Stimulated activated CD4-positive, alpha-beta T cell treated with anti-CD3 and anti-CD28 coated beads, Interleukin-15, amount 100 ng/mL, for 48 hours (primary cell): ENCODE measurements at places on chromosomes 4 and X.
A peak's percentile ranks its signal among the peaks of the same experiment; 100 is the strongest.

DNA sequence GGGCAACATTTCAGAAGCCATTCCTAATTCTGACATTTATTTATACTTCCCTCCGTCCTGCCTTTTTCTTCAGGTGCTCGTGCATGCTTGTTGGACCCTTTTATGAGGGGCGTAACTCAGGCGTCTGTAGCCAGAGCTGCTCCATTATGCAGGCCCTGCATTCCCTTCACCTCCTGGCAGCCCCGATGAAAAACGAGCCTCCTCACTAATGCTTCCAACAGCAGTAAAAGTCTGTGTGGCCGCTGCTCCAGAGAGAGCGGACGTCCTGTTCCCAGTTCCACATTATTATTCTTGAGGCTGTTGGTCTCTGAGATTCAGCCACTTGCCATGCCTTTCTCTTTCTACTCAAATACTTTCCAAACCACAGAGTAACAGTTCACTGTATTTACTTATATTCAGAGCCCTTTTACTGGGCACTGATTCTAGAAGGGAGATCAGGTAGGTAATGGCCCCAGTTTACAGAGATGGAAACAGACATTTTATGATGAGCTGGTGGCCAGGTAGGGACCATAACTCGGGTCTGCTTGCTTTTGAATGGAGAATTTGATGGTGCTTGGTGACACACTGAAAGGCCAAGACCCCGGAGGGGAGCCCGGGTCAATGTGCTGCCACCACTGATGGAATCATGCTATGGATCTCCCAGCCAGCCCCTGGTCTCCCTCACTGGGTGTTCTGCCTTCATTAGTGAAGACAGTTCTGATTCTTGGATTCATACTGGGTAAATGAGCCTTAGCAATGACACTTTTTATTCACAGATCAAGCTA lies 101.0 kb downstream of the GATB start:
- no peak for DNase-seq

DNA sequence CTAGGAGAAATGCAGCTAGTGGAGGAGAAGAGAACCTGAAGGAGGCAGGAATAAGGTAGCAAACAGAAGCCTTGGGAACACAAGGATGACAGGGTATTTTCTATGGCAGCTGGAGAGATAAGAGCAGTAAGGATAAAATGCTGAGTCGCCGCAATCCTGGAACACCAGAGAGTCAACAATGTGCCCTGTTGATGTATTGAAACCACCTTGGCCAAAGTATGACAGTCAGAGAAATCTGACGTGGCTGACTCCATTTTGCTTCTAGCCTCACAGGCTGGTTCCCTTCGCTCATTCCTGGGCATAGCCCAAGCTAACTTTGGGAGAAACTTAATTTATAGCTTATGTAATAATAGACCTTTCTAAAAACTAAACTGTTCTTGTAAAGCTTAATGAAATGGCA lies 56.6 kb upstream of the C4orf54 start:
- no peak for DNase-seq

- DNase-seq: no peak
Observed at GRCh38 chr4:7950301-7951092, 10.8 kb upstream of the AFAP1 start.

DNA sequence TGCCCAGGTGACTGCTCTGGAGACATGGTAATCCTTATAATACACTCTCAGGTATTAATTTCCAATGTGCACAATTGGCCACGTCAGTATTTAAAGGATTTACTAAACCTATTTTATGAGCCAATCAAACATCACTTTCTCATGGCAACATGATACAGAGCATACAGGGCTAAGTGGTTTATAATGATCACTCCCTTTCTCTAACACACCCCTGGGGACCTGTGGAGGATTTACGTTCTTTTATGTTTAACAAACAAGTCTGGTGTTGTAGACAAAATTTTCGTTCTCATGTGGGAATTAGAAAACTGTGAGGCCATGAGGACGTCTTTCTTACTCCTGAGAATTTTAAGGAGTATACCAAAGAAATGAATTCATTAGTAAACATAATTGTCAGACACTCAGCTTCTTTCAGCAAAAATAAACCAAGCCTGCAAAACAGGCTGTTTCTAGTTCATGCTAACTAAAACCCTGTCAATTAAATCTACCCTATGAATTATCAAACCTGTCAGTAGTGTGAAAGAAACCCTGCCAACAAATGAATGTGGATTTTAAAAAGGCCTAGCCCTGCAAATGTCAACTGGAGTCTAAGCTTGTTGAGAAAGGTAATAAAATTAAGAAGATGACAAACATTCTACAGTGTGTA lies 155.8 kb downstream of the PDGFC start:
- no peak for DNase-seq

GRCh38 chrX:24148535-24149350 lies 786 bp upstream of the ZFX start:
- no peak for DNase-seq

GRCh38 chr4:72975488-72975784 lies 94.1 kb downstream of the COX18 start:
- no peak for DNase-seq

GRCh38 chr4:83013902-83014301 lies 3.3 kb upstream of the LIN54 start:
- DNase-seq: no peak

- DNase-seq: no peak
Observed at GRCh38 chrX:12052109-12052508, 86.2 kb upstream of the FRMPD4 start.

DNA sequence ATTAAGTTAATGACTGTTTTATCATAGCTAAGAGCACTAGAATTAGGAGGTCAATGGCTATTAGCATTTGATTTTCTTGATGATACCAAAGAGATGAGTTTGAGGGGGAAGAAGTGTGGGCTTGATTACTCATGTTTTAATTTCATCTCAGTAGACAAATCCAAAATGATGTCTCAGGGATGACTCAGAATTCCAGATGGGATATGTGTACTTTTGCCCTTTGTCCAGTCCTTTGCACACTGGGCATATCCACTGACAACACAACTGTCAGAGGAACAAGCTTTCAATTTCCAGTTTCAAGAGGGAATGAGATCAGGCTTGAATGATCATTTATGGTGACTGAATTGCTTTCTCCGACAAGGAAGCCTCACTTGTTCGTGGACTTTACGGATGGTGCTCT lies 325.3 kb upstream of the FTHL17 start:
- DNase-seq: no peak

DNA sequence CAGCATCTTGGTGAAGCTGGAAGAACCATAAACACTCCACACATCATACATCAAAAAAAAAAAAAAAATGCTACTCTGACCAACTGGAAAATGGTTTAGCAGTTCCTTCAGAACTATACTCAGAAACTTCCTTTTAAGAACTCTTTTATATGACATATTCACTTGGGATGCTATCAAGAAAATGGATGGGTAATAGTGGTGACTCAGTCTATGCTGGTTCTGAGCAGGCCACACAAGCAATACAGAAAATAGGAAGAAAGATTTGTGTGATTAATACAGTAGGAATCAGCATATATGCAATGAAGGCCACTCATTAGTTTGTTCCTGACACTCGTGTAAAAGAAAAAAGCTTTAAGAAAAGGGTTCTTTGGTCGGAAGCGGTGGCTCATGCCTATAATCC lies 123.5 kb upstream of the FAT4 start:
- DNase-seq: no peak

- no peak for DNase-seq
Observed at GRCh38 chr4:43682551-43682950, 766.1 kb downstream of the KCTD8 start.

DNA sequence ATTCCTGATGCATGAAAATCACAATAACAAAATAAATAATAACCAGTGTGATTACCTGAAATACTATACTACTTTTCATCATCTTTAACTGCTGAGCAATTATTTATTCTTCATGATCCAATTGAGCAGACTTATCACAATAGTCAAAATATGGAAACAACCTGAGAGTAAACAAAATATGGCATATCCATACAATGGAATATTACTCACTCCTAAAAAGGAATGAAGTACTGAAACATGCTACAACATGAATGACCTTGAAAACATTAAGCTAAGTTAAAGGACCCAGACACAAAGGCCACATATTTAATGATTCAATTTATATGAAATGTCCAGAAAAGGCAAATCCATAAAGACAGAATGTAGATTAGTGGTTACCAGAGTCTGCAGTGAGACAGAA lies 146.8 kb downstream of the MID1IP1 start:
- no peak for DNase-seq

GRCh38 chr4:23441530-23442069 lies 448.2 kb downstream of the PPARGC1A start:
- no peak for DNase-seq

DNA sequence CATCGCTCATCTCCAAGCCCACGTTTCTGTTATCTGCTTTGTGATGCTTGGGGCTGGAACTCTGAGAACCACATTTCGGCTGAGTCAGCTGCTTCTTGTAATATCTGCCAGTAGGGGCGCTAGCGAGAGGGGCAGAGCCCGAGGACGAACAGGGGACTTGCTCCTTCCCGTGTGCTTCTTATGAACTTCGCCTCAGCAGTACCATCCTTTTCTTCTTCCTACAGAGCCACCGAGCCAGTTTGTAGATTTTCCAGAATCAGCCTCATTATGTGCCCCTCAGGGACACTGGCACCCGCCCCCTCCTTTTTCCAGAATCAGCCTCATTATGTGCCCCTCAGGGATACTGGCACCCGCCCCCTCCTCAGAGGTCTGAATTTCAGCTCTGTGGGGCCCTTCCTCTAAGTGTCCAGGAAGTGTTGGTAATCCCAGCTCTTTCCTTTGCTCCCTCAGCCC lies 441.7 kb upstream of the RASGEF1B start:
- peak; percentile 30 for DNase-seq

GRCh38 chr4:184815046-184815877 lies 10.5 kb downstream of the ACSL1 start:
- DNase-seq: no peak

DNA sequence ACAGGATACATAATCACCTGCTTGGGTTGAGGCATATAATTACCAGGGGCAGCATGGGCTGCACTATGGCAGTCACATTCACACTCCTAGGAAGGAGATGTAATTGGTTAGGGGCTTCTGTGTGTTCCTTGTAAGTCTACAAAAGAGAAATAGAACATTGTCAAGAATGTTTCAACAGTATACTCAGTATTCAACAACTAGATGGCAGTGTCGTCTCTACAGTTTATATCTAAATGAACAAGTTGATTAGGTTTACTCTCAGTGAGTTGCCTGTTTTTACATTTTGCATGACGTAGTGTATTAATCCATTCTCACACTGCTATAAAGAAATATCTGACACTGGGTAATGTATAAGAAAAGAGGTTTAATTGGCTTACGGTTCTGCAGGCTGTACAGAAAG lies 50.5 kb upstream of the RAB33B start:
- DNase-seq: no peak

- no peak for DNase-seq
Observed at GRCh38 chr4:86918539-86919072, 16.2 kb upstream of the AFF1 start.

DNA sequence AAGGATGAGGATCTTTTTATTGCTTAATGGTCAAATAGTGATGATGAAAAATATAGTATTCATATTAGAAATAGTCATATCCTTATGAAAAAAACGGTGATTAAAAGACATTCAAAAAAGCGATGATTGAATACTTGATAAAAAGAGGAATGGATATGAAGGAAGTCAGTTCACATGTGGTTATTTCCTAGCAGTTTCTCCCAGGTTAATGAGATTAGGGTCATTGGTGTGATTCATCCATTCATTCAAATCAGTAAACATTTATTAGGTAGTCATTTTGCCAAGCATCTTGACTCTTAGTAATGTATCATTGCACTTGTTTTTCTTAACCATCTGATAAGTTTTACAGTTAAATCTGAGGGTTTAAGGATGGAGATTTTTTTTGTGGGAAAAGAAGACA lies 294.1 kb downstream of the ARHGAP24 start:
- no peak for DNase-seq

GRCh38 chrX:153226344-153227185 lies 47.5 kb downstream of the MAGEA1 start:
- peak; percentile 1 for DNase-seq

DNA sequence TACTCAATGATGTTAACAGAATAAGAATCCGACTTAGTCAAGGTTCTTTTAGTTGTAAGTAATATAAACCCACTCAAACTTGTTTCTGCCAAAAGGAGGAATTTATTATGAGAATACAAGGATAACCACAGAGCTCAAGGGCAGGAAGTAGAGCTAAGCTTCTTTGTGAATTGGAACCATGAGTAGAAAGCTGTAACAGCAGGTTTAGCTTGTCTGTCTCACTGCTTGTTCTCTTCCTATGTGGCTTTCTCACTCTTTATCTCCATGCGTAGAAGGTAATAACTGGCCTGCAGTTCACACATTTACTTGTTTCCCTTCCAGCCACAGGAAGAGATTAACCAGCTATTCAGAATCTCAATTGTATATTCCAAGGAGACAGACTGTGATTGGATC lies 378.3 kb downstream of the PPP1R2C start:
- DNase-seq: no peak

- no peak for DNase-seq
Observed at GRCh38 chr4:55016131-55016530, 109.3 kb downstream of the KDR start.
